Testis (tissue), 5 donors: ENCODE measurements at places on chromosomes 6 and 20. TPM values are rescaled to one million over a fixed set of nuclear protein-coding genes. Genes with fewer than 3 reads are reported as not detected.

Gene FAM83B
- total RNA-seq = 1.6 TPM

Gene RUNX2
- total RNA-seq = 4.3 TPM

Gene GABRR1
- total RNA-seq = 3.0 TPM

Gene KHDC1L
- total RNA-seq = 3.5 TPM

Gene RIMS4
- total RNA-seq = 72.1 TPM

Gene PLA2G7
- 0.74 TPM for total RNA-seq

Gene OR14J1
- total RNA-seq = 0.19 TPM

Gene VPS16
- total RNA-seq = 24.3 TPM

Gene KLC4
- total RNA-seq = 49.4 TPM

Gene CLPSL2
- not detected for total RNA-seq

Gene MCCD1
- total RNA-seq = not detected

Gene SPATA25
- total RNA-seq = 26.0 TPM

Gene BPIFB1
- 1.6 TPM for total RNA-seq
